GM12892 (cell line): ENCODE measurements at places on chromosomes 11 and 22.

- no peak for DNase-seq
These were observed 105.1 kb upstream of the CRYBB3 start for GRCh38 chr22:25094579-25094978.

- DNase-seq = no peak
These were observed 7.4 kb downstream of the CBX6 start for GRCh38 chr22:38864361-38865191.

GRCh38 chr11:83046621-83047172, 25.0 kb downstream of the RAB30 start:
- no peak for DNase-seq

GRCh38 chr11:10534316-10534715, 6.7 kb downstream of the RNF141 start:
- DNase-seq = no peak

GRCh38 chr11:111510311-111510710, 1.9 kb downstream of the BTG4 start:
- DNase-seq = no peak

DNA sequence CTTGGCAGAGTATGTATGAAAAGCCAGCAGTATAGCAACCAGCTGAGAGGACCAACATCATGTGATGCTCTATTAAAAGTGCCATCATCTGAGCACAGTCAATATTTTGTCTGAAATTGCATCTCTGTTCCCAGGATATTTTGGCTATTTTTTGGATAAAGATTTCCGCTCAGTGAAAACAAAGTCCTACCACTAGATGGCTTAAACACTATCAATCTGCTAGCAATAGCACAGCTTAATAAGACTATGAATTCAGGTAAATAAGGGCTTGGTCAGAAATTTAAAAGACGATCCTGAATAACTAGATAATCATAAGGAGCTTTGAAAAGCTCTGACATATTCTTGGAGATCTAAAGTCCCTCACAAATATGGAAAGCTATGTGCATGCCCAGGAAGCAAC, 74.4 kb downstream of the MS4A13 start:
- no peak for DNase-seq

- DNase-seq = no peak
These were observed 803 bp upstream of the IFT27 start for GRCh38 chr22:36776722-36777121.
